ENCODE measurements at places on chromosomes 5 and 9. TPM values are rescaled to one million over a fixed set of nuclear protein-coding genes. Genes with fewer than 3 reads are reported as not detected.

GRCh38 chr5:35009657-35010056 is 38.1 kb downstream of the AGXT2 start:
- no peak for DNase-seq

DNA sequence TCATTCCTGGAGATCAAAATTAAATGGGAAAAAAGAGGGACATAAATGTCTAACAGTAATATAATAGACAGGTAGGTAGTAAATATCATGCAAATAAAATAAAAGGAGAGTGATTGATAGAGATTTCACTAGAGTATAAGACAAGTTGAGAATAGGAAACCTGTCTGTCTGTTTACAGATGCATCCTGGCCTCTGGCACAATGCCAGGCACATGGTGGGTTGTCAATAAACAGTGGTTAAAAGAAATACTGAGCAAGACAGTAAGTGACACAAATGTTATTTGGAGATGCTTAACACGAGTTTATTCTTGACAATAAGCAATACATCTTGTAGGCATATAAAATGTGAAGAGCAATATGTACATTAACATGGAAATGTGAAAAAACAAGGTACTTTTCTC is 33.3 kb downstream of the RICTOR start:
- DNase-seq: no peak

The MED22 gene
- total RNA-seq: 20.2 TPM

The VLDLR gene
- total RNA-seq: 127 TPM

The SERF1B gene
- total RNA-seq: 32.9 TPM

The SVEP1 gene
- total RNA-seq: 6.7 TPM

The ECSCR gene
- total RNA-seq: 20.1 TPM

DNA sequence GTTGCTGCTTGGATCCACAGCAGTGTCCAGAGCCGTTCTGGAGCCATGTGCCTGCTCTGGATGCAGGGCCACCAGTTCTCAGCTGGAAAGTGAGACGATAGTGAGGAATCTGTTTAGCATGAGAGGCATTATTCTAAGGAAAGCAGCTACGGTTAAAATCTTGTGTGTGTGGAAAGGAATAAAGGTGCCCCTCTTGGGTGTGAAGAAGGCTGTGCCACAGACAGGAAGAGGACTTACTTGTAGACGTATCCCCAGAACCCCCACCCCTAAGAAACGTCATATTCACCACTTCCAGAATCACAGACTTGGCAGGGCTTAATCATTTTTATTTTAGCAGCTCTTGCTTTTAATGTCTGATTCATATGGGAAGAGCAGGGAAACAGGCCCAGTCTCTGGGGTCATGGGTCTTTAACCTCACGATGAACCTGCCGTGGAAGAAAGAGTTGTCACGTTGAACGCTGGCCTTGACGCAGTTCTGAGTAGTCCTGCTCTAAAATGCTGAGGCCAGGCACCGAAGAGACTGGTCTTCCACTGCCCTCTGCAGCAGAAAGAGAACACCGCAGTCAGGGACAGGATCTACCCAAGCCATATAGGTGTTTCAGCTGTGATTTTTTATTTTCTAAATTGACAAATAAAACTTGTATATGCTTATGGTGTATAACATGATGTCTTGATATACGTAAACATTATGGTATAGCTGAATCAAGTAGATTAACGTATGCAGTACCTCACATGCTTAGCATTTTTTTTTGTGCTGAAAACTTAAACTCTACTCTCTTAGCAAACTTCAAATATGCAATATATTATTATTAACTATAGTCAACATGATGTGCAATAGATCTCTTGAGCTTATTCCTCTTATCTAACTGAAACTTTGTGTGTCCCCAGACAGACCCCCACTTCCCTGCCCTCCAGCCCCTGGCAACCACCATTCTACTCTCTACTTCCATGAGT is 38.8 kb downstream of the CARTPT start:
- DNase-seq: no peak

All from cardiac septum (tissue), 1 donor.